ENCODE measurements at places on chromosomes 13 and 19.

DNA sequence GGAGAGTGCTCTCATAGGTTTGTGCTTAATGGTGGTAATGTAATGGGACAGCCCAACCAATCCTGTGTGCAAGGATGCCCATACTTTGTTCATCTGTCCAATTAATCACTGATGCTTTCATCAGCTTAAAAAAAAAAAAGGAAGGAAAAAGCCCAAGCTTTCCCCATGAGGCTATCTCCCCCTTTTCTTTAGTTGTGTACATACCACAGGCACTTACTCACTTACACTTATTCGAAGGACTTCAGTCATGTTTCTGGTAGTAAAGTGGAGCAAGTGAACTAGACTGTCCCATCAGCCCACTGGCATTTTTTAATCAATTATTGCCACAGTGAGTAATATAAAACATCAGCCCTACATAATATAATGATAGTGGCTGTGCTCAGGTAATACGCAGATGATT lies 183.5 kb upstream of the UFM1 start:
- DNase-seq: no peak

DNA sequence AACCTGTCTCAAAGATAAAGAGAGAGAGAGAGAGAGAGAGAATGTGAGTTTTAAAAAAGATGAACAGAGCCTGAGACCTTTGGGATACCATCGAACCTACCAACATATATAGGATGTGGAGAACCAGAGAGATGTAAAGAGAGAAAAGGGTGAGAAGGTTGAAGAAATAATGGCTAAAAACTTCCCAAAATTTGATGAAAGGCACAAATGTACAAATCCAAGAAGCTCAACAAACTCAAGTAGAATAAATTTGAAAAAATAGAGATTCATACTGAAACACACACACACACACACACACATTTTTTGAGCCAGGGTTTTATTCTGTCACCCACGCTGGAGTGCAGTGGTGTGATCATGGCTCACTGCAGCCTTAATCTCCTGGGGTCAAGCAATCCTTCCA lies 16.3 kb downstream of the ZNF558 start:
- no peak for DNase-seq

DNA sequence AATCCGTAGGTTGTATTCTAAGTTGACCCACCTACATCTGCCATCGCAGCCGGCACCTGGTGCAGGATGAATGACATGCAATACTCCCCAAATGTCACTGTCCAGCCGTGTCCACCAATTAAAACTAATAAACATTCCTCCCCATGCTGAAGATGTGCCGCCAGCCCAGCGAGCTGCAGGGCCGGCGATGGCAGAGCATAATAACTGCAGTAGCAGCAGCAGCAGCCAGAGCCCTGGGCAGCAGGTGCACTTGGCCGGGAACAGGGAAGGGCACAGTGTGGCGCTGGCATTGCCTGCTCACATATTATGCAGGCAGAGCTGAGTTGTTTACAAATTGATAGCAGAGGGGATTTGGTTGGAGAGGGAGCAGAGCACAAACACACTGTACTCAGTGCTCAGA lies 754.9 kb downstream of the OLFM4 start:
- DNase-seq: no peak

GRCh38 chr13:40483601-40484000 lies 182.8 kb downstream of the FOXO1 start:
- DNase-seq: no peak

DNA sequence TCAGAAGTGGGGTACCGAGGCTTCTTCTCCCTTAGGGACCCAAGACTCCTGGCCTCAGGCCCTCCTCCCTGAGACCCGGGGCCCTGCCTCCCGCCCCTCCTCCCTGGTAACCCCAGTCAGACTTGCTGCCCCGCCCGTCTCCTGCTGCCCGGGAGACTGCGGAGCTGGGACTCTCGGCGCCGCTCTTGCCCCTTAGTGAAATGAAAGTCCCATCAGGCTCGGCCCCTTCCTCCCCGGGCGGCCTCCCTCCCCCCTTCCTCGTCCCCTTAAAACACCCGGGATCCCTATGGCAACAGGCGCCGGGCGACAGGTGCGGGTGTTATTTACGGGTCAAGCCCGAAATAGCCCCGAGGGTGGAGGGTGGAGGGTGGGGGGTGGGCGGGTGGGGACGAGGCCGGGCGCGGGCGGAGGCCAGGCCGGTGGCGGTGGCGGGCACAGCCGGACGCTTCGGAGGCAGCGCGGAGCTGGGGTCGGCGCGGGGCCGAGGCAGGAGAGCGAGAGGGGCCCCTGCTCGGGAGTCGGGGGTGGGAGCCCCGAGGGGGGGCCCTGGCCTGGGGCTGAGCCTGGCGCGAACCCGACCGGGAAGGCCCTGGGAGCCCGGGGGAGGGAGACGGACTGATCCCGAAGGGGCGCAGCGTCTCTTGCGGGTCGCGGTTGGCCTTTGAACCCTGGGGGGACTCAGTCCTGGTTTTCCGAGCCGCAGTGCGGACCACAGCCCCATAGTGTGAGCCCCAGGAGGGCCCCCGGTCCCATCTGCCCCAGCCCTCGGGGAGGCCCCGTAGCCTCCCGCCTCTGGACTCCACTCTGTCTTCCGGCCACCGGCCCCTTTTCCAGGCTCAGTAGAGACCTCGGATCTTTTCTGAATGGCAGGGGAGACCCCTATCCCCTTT lies at the start of gene CACNG6:
Gene CACNG6, plus strand, starts transcription at position 414 of the 890 bp plus-strand sequence. CDS start 1,241 bp downstream, outside the sequence.
- DNase-seq: no peak

- peak; percentile 30 for DNase-seq
Measured at GRCh38 chr13:39038569-39039030, 344 bp downstream of the NHLRC3 start.

DNA sequence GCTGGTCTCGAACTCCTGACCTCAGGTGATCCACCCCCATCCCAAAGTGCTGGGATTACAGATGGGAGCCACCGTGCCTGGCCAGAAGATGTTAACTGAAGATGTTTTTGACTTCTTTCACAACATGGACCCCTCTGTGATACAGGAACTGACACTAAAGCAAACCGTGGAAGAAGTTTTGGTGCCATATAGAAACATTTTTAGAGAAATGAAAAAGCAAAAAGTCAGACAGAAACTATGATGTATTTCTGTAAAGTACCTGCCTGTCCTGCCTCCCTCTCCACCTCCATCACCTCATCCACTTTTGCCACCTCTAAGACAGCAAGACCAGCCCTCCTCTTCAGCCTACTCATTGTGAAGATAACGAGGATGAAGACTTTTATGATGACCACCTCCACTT lies 11.3 kb downstream of the FBXO27 start:
- DNase-seq: no peak

DNA sequence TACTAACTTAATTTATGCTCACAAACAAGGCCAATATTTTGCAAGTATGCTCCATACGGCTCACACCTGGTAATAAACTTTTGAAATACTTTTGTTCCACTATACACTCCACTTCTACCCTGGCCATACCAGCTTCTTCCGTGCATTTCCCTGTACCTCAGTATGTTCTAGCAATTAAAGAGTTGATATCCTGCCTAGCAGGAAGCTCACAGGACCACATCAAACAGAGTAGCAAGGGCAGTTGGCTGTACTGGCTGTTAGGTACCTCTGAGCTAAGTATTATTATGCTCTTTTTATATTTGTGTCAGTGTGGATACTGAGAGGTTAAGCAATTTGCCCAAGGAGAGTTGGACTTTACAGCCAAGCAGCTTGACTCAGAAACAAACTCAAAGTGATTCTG lies 257.7 kb downstream of the SLITRK6 start:
- no peak for DNase-seq

- no peak for DNase-seq
Measured at GRCh38 chr19:42363614-42364346, 26.3 kb downstream of the CNFN start.

GRCh38 chr13:21777813-21778212 lies 106.9 kb downstream of the FGF9 start:
- DNase-seq: no peak

- DNase-seq: no peak
Measured at GRCh38 chr13:75666646-75667351, 30.7 kb downstream of the LMO7 start.

DNA sequence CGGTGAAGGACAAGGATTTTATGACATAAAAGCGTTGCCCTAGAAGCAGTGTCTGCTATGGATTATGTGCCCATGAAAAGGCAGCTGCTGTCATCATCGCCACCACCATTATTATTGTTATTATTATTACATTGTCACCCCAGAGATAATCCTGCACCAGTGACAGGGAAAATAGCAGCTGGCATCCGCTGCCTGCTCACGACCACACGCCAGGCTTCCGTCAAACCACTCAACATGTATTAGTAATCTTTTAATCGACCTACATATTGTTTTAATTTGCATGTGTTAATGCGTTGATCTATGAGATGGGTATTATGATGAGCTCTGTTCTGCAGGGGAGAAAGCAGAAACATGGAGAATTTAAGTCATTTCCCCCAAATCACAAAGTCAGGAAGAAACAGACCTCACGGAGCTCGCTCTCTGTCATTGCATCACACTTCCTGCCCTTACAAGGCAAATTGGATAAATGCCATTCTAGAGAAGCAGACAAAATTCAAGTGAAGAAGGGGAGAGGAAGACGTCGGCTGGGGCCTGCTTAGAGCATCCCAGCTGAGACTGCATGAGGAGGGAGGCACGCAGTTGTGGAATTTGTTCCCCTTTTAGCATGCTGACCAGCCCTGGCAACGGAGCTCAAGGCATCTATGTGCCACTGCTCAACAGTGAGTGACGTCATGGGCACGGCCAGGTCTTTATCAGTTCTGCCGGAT lies at the start of gene FFAR3:
Gene FFAR3, plus strand, starts transcription at position 594 of the 707 bp plus-strand sequence. CDS start 431 bp downstream, outside the sequence.
- DNase-seq: no peak

DNA sequence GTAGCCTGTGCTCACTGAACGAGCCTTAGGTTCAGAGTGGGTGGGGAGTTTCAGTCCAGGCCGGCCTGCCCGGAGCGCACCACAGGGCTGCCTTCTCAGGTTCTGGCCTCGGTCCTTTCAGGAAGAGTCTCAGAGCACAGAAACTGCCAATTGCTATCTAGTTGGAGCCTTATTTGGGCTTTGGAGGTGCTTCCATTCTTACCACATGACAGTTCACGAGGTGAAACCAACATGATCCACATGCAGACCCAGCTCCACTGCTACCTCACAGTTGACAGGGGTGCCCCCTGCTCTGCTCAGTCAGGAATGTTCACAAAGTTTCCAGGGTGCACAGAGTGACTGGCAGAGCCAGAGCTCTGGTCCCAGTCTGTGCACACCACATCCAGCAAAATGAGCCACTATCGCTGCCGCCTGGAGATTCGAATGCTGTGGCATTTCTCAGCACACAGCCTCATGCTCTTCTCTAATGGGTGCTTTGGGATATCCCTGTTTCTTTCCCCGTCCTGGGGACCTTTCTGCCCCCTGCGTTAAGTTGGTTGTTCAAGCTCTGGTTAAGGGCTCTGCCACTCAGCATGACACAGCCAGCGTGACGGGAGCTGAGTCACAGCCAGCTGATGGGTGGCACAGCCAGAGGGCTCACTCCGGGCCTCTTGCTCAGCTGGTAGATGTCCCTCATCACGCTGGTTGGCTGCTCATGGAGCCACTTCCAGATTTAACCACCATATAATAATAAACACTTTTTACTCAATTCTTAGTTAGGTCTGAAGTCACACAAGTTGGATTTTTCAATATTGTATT lies 7.5 kb upstream of the SACS start:
- DNase-seq: no peak

GRCh38 chr13:92256211-92256610 lies 857.8 kb downstream of the GPC5 start:
- no peak for DNase-seq

DNA sequence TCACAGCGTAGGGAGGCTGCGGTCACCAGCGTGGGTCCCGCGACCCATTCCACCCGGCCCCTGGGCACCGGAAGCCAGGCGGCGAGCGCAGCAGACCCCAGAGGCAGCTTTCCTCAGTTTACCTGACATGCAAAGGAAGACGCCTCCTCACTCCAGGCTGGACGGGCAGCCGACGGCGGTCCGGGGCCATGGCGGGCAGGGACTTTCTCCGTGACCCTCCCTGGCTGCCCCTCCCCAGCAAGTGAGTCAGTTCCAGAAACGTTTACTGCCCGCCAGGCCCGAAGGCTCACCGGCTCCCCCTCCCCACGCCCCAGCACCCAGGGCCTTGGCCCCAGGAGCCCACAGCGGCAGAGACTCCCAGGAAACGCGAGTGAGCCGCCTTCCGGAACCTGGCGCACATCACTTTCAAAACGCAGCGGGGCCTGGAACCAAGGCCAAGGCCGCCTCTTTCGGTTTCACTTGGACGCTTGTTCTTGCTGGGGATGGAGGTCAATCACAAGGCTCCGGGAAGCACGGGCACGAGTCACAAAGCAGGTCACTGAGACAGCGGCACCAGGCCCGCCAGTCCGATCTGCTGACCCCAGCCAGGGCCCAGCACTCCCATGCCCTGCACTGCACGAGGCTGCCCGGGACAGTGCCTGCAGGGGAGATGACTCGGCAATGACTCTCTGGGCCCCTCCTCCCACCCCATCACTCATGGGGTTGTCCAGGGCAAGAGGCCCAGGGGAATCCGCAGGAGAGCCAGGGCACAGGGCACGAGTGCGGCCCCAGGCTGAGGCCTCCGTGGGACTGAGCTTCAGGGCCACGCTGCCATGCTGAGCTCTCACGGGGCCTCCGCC lies 5.3 kb downstream of the SBNO2 start:
- DNase-seq: no peak

- DNase-seq: no peak
Measured at GRCh38 chr13:75226092-75226491, 255.9 kb downstream of the TBC1D4 start.

- no peak for DNase-seq
Measured at GRCh38 chr19:47124937-47125668, 5.5 kb upstream of the SAE1 start.

DNA sequence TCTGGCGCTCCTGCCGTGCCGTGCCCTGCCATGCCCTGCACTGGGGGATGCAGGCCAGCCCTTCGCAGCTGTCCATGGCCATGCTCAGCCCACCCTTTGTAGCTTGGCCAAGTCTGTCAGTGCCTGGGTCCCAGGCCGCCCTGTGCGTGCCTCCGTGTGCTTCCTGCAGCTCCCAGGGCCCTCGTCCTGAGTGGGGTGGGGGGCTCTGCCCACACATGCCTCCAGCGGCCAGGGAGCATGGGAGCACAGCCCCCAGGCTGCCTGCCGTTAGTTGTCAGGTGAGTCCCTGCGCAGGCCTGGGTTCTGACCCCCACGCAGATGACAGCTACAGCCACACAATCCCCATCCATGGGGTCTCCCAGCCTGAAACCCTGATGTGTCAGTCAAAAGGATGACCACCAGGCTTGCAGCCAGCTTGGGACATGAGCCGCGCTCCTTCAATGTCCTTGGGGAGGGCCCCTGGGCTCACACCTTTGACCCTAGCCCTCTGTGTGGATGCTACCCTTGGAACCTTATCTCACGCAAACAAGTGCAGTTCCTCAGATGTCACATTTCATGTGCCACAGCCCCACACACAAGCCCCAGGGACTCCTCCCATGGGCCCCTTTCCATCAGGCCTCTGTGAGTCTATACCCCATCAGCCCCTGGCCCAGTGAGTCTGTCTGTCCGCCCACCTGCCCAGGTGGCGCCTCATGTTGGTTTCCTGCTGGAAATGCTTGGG lies 24.5 kb downstream of the TMED1 start:
- no peak for DNase-seq

GRCh38 chr19:51513968-51514367 lies 12.4 kb upstream of the SIGLEC12 start:
- DNase-seq: no peak

GRCh38 chr19:53847555-53847954 lies 20.1 kb upstream of the MYADM start:
- no peak for DNase-seq

All from stimulated activated CD4-positive, alpha-beta T cell treated with anti-CD3 and anti-CD28 coated beads, Interleukin-12 subunit alpha, Interleukin-12 subunit beta, amount 100 ng/mL, for 24 hours (primary cell).